ENCODE measurements at places on chromosomes 16 and 17.

DNA sequence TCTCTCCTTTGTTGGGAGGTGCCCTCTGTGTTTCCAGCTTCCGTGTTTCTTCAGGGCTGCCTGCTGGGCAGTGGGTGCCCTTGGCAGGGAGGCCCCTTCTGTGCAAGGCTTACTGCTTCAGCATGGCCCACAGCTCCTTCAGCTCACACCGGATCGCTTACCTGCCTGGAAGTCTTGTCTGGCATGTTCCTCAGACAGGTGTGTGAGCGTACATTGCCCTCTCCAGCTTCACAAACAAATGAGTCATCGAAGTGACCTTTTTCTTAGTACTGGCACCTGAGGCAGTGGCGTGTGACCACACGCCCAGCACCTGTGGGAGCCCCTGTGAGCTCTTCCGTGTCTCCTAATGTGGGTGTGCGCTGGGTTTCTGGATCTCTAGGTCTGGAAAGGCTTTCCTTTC, 3.5 kb downstream of the RAB40C start:
- DNase-seq, result no peak

DNA sequence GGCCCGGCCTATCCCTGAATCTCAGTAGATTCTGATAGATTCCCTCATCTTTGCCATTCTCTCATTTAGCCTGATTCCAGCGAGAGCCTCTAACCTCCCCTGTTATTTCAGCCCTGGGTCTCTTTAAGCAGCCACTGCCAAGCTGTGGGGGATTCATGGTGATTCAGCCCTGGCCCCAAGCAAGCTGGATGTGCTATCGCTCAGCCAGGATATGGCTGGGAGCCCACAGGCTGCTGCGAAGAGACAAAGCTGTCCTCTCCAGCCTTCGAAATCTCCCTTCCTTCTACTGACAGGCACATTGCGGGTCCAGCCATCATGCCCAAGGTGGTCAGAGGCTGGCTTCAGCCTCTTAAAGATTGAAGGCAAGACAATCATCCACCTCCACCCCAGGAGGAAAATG, 394.1 kb downstream of the SOX9 start:
- no peak for DNase-seq

DNA sequence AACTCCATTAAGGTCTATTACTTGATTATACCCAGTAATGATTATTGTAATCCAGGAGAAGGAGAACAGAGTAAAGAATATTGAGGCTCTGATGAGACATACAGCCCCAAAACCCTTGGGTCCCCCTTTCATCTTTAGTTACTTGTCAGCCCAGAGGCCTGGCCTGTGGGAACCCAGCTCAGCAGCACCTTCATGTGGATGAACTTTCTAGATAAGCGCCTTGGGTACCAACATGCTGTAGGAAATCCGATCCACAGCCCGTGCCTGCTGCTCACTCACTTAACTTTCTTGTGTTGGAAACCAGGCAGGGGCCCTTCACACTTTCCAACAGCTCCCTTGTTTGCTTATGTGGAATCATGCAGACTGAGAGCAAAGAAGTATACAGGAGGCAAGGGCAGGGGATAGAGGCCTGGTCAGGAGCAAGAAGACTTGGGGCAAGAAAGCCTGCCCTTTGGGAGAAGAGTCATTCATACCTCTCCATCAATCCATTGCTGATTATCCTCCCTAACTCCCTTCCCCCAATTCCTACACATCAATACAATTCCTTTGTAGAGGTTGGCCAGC, 64.0 kb upstream of the SOX9 start:
- DNase-seq, result no peak

- DNase-seq, result no peak
Measured at GRCh38 chr17:47176389-47176826, 12.7 kb downstream of the CDC27 start.

All from memory B cell (primary cell).